ENCODE measurements at places on chromosomes 2 and 18.

DNA sequence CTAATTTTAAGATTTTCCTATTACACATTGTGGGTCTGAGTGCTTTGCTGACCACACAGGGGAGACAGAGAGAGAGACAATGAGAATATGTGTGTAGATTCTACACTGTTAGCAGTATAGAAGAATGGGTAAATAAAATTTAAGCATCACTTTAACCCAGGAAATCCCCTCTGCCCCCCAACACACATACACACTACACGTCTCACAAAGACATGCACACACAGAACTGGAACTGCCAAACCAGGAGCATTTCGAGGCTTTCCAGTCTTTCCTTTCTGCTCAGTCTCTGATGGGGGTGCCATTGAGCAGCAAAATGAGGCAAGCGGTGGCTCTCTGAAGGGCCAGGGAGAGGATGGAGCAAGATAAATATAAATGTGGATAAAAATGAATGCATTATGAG lies 2.5 kb downstream of the MERTK start:
- peak; percentile 50 for DNase-seq

- peak; percentile 7 for DNase-seq
Observed at GRCh38 chr2:13504808-13505207, 788.1 kb downstream of the TRIB2 start.

- no peak for DNase-seq
Observed at GRCh38 chr2:118524911-118525310, 322.5 kb downstream of the EN1 start.

- DNase-seq, result no peak
Observed at GRCh38 chr2:1636791-1637415, 107.4 kb downstream of the PXDN start.

DNA sequence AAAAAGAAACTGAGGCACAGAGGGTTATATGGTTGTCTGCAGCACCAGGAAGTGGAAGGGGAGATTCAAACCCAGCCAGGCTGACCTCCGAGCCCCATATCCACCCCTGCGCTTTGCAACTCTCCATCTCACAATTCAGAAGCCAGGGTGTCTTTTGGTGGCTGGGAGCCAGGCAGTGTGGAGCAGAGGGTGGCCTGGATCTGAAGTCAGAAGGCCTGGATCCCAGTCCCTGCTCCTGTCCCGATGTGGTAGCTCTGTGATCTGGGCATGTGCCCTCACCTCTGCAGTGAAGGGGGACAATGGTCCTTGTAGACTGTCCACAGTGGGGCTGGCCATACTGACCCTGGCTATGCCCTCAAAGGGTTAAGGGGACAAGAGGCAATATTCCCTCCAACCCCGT lies 57.0 kb downstream of the CIB4 start:
- DNase-seq, result no peak

DNA sequence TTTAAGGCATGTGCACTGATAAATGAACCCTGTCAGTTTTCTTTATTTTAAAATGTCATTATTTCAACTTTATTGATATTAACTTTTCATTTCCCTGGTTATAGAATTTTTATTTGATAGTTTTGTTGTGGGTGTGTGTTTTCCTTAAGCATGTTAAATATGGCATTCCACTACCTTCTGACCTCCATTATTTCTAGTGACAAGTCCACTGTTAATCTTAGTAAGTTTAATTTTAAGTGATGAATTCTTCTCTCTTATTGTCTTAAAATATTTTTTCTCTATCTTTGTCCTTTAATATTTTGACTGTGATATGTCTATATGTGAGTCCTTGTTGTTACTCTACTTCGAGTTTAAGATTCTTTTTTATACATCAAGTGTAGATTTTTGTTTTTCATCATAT lies 685.7 kb downstream of the GALR1 start:
- DNase-seq, result no peak

DNA sequence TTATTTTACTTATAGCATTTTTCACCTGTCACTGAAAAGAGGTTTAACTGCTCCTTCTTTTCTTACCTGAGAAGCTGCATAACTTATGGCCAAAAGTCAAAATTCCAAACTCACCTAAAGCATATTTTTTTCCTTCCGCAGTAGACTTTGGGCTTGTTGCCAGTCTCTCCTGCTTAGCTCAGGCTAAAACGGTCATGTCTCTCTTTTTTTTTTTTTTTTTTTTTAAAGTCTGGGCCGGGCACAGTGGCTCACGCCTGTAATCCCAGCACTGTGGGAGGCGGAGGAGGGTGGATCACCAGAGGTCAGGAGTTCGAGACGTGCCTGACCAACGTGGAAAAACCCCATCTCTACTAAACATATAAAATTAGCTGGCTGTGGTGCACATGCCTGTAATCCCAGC lies 113.5 kb downstream of the RTN4 start:
- DNase-seq, result no peak

GRCh38 chr2:51011254-51011653 lies 20.7 kb downstream of the NRXN1 start:
- DNase-seq, result no peak

DNA sequence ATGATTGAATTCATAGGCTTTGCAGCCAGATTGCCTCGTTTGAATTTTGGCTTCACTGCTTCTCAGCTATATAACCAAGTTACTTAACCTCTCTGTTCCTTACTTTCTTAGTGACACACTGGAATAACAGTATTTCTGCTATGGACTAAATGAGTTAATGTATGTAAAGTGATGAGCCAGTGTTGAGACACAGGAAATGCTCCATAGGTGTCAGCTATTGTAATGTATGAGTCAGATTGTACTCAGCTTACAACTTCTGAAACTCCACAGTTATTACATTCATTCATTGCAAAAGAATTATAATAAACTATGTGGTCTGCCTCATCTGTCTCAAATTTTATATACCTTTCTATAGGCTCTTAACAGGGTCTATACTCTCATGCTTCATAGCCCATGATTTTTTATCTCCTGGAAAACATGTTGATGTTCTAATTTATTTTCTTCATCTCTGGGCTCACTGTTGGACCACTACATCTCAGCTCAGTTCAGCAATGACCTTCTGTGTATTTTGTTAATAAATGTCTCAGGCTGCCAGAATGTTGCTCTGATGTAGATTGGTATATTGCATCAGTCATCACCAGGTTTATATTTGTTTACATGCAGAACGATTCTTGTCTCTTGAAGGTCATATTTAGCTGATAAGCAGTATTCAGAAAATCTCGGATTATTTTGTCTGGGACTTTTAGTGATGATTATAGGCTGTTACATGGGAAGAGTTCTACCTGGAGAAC lies 76.2 kb downstream of the MAP3K20 start:
- DNase-seq, result peak; percentile 53

GRCh38 chr2:75870133-75870532 lies 159.4 kb upstream of the GCFC2 start:
- DNase-seq, result no peak

- DNase-seq, result peak; percentile 46
Observed at GRCh38 chr2:47227532-47228279, 72.6 kb upstream of the STPG4 start.

DNA sequence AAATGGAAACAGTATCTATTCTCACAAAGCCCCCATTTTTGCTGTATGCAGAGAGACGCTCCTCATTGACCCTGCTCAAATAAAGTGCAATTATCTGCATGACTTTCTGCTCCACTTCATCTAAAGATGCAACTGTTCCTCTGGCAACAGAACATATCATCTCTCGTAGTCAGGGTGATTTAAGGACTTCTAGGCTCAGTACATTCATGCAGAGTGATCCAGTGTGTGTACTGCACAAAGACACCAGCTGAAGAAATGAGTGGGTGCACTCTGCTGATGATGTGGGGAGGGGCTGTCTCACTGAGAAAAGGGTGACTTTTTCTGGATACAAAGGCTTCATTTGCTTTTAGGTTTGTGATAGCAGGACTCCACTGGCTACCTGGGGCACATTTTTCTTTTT lies 355.2 kb downstream of the GALNT13 start:
- DNase-seq, result no peak

DNA sequence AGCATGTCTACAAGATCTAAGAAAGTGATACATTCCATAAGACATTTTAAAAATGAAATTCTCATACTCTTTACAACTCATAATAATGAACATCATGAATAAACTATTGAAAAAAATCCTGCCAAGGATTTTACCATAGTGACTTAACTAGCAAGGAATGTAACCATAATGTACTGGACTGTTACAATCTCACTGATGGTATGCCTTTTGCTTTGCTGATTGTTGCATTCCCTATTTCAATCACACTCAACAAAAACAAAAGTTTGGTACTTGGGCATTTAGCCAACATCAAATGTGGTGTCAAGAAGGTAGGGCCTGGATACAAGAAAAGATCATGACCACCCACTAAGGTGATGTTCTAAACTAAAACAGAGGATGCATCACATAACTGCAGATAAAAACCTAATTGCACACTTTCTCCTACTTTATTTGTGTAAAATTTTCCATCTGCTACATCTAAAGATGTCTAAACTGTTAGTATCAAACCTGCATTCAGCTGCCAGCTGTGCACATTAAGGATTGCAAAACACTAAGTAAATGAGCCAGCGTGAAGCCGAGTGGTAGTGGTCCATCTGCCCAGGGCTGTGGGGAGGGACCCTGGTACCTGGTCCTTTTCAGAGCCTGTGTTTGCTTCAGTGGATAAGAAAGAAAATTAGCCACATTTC lies 564.4 kb downstream of the ZEB2 start:
- peak; percentile 89 for DNase-seq

DNA sequence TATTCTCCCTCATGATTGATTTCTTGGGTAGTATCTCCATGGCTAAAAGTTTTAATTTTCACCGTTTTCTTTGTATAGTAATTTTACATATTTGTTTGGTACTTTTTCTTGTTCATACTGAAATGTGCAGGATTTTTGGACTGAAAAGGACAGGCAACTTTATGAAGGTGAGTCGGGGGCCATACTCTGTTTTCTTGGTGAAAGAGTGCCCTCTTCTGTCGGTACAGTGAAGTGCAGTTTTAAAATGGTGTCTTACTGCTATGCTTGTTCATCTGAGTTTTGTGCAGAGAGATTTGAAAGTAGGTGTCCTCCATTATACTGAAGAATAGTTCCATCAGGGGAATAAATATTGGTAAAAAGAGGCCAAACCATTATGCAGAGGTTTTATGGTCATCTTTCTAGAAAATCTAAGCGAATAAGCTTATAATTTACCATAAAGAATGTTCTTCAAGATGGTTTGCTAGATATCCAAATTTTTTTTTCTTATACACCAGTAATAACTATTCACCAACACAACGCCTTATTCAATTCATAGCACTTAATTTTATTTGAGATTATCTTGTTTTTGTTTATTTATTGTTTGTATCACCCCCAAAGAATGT lies 8.7 kb upstream of the SERPINB13 start:
- DNase-seq, result peak; percentile 55

DNA sequence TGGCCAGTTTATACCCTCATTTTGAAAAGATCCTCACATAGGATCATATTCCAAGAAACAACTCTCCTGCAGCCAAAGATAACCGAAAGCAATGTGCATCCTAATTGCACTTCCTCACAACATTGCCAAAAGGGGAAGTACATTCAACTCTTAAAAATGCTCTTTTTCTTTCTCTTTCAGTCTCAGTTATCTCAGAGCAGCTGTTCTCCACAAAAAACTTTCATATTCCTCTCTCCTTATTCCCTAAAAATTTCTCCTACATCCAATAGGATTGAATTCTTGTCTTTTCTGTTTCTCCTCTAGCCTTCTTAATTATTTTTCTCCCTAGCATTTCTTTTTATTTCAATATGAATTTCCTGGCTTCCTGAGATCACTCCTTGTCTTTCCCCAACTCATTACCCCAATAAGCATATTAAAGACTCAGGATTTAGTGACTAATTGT lies 7.4 kb upstream of the VRK2 start:
- DNase-seq, result peak; percentile 68

DNA sequence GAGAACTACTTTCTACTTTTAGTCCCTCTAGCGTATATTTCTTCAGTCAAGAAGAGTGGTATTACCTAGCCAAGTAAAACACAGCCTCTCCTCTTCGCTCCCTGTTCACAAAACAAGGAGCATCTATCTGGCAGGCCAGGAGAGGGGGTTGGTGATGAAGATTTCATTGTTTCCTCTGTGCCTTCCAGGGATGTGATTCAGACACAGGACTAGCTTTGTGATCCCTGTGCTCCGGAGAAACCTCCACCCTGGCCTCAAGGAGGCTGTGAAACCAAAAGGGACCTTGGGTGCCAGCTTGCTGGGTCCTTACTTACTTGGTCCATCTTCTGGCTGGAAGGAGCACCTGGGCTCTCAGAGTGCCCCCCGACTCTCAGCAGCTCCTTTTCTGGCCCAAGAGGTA lies 5.7 kb downstream of the RHOB start:
- peak; percentile 56 for DNase-seq

DNA sequence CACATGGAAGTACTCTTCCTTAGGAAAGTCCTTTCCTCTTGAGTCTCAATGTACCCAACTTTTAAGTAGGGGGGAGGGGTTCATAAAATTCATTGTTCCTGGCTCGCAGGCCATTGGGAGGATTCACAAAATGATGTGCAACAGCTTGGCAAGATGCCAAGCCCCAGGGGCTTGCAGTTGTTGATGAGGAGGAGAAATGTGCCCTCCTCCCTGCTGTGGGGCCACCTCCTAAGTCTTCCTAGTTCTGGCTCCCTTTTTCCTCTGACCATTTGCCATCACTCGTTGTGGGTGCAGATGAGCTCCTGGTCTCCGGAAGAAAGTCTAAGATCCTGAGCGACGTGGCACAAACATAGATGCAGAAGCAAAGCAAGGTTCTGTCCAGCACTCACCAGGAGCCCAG lies 435.4 kb downstream of the EIPR1 start:
- no peak for DNase-seq

Data from LHCN-M2 (cell line).